Cardiac muscle cell (in vitro differentiated cells and primary cell): ENCODE measurements at places on chromosomes 3 and 15. TPM values are rescaled to one million over a fixed set of nuclear protein-coding genes. Genes with fewer than 3 reads are reported as not detected.
A peak's percentile ranks its signal among the peaks of the same experiment; 100 is the strongest.

GRCh38 chr3:89042236-89042835 is 65.1 kb upstream of the EPHA3 start:
- no peaks in the 10 kb centered on the region for H3K4me1 ChIP-seq
- no peak for DNase-seq
- no peaks in the 10 kb centered on the region for H3K27me3 ChIP-seq
- no peak overlapping the region for H3K4me3 ChIP-seq

GRCh38 chr3:141722081-141722480 is 16.0 kb upstream of the RNF7 start:
- no peak overlapping the region for H3K4me3 ChIP-seq
- DNase-seq, result no peak
- no peaks in the 10 kb centered on the region for H3K36me3 ChIP-seq

- peaks cover 9% of the 10 kb centered on the region for H3K4me1 ChIP-seq
- H3K4me3 ChIP-seq, result no peak overlapping the region
- DNase-seq, result no peak
- H3K36me3 ChIP-seq, result no peaks in the 10 kb centered on the region
- H3K27ac ChIP-seq, result no peak overlapping the region
- H3K27me3 ChIP-seq, result peaks cover 48% of the 10 kb centered on the region
Measured at GRCh38 chr15:82040862-82041261, 5.0 kb downstream of the MEX3B start.

GRCh38 chr3:14862661-14863230 is 44.0 kb downstream of the FGD5 start:
- H3K36me3 ChIP-seq, result no peaks in the 10 kb centered on the region
- no peak overlapping the region for H3K4me3 ChIP-seq
- no peak for DNase-seq
- H3K27me3 ChIP-seq, result no peaks in the 10 kb centered on the region
- no peaks in the 10 kb centered on the region for H3K4me1 ChIP-seq

- peaks cover 14% of the 10 kb centered on the region for H3K4me1 ChIP-seq
- no peaks in the 10 kb centered on the region for H3K36me3 ChIP-seq
- H3K27me3 ChIP-seq, result no peaks in the 10 kb centered on the region
- peak overlapping the region; percentile 0 for H3K27ac ChIP-seq
- DNase-seq, result no peak
- no peak overlapping the region for H3K4me3 ChIP-seq
Measured at GRCh38 chr3:152357587-152357986, 88.9 kb downstream of the MBNL1 start.

- DNase-seq, result peak; percentile 35
- no peak overlapping the region for H3K27ac ChIP-seq
- H3K4me1 ChIP-seq, result peaks cover 16% of the 10 kb centered on the region
- H3K4me3 ChIP-seq, result no peak overlapping the region
- H3K27me3 ChIP-seq, result no peaks in the 10 kb centered on the region
- no peaks in the 10 kb centered on the region for H3K36me3 ChIP-seq
Measured at GRCh38 chr3:73422571-73422970, 202.2 kb downstream of the PDZRN3 start.

- no peaks in the 10 kb centered on the region for H3K4me1 ChIP-seq
- H3K36me3 ChIP-seq, result no peaks in the 10 kb centered on the region
- H3K27ac ChIP-seq, result no peak overlapping the region
- DNase-seq, result no peak
Measured at GRCh38 chr3:55343486-55344357, 143.4 kb downstream of the WNT5A start.

- no peaks in the 10 kb centered on the region for H3K4me1 ChIP-seq
- H3K36me3 ChIP-seq, result no peaks in the 10 kb centered on the region
- no peak for DNase-seq
- no peak overlapping the region for H3K27ac ChIP-seq
Measured at GRCh38 chr3:104263477-104263876, 1103.2 kb upstream of the ALCAM start.

DNA sequence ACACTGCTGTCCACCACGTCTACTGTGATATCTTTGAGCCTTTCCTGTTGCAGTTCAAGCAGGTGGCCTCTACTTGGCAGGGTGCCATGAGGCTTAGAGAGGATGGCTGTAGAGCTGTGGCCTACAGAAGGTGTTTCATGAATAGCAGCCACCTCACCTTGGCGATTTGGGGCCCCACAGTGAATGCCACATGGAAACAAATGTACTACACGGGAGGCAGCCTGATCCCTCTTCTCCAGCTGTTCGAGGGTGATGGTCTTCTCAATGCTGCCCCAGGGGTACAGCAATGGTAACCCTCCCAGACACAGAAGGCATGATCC is 70.7 kb downstream of the FAM43A start:
- H3K4me1 ChIP-seq, result no peaks in the 10 kb centered on the region
- H3K27me3 ChIP-seq, result no peaks in the 10 kb centered on the region
- no peak overlapping the region for H3K4me3 ChIP-seq
- DNase-seq, result peak; percentile 30

DNA sequence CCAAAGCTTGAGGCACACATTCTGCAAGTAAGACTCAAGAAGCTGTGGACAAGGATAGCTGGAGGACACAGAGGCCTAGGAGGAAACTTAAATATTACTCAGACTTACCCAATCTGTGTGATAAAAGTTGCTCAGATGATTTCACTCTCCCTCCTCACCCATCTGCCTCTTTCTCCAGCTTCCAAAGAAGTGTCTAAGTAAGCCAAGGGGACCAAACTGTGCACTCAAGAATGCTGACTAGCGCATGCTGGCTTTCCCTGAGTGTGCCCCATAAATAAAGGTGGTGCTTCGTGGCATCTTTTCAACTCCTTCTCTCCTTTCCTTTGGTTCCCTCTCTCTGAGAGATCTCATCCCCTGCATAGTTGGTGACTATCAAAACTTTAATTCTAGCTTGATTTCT is 211.0 kb upstream of the LMCD1 start:
- no peaks in the 10 kb centered on the region for H3K27me3 ChIP-seq
- no peak overlapping the region for H3K27ac ChIP-seq
- DNase-seq, result no peak
- no peaks in the 10 kb centered on the region for H3K36me3 ChIP-seq
- peaks cover 4% of the 10 kb centered on the region for H3K4me1 ChIP-seq

DNA sequence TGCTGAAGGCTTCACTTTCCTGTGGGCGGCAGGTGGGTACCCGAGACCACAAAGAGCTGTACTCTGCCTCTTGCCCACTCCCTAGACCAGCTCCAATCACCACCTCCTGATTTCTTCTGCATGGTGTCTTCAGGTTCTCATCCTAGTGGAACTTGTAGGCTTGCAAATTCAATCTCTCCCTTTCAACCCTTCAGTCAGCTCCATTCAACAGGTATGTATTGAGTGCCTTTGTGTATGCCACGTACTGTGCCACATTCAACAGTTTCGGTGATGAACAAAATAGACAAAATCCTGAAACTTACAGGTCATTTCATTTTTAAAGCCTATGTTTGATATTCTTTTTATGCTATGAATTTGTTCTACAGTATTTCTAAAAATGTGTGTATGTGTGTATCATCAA is 5.4 kb upstream of the CLDN11 start:
- H3K4me1 ChIP-seq, result no peaks in the 10 kb centered on the region
- H3K36me3 ChIP-seq, result no peaks in the 10 kb centered on the region
- peaks cover 13% of the 10 kb centered on the region for H3K27me3 ChIP-seq
- no peak overlapping the region for H3K27ac ChIP-seq

- H3K4me1 ChIP-seq, result no peaks in the 10 kb centered on the region
- no peaks in the 10 kb centered on the region for H3K27me3 ChIP-seq
- H3K27ac ChIP-seq, result no peak overlapping the region
- no peak for DNase-seq
- no peak overlapping the region for H3K4me3 ChIP-seq
Measured at GRCh38 chr3:149044339-149045083, 41.8 kb downstream of the HLTF start.

DNA sequence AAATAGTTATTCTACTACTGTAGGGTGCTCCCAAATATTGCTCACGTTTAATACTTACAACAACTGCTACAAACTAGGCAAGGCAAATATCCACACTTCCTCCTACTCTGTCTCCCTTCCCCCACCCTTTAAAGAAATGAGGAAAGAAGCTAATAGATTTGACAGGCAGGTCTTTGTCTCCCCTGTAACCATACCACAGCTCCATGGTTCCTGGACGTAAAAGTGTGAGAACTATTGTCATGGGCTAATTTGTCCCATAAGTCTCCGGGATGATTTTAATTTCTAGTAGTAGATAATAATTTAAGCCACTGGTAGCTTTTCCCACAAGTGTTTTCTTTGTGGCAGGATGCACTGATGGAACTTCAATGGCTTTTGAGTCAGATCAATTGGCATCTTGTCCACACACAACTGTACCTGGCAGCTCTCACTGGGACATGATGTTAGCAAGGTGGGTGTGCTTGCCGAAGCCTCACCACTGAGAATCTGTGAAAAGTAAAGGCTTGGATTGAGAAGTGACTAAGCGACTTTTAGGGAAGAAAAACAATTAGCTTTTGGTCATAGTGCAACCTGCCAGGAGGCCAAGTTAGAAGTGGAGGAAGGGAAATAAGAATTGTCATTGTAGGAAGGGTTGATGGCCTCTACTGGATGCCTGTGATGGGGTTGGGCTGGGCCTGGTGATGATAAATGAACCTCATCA is 1.4 kb upstream of the CPOX start:
- no peak for DNase-seq
- H3K4me1 ChIP-seq, result no peaks in the 10 kb centered on the region
- H3K27ac ChIP-seq, result no peak overlapping the region

DNA sequence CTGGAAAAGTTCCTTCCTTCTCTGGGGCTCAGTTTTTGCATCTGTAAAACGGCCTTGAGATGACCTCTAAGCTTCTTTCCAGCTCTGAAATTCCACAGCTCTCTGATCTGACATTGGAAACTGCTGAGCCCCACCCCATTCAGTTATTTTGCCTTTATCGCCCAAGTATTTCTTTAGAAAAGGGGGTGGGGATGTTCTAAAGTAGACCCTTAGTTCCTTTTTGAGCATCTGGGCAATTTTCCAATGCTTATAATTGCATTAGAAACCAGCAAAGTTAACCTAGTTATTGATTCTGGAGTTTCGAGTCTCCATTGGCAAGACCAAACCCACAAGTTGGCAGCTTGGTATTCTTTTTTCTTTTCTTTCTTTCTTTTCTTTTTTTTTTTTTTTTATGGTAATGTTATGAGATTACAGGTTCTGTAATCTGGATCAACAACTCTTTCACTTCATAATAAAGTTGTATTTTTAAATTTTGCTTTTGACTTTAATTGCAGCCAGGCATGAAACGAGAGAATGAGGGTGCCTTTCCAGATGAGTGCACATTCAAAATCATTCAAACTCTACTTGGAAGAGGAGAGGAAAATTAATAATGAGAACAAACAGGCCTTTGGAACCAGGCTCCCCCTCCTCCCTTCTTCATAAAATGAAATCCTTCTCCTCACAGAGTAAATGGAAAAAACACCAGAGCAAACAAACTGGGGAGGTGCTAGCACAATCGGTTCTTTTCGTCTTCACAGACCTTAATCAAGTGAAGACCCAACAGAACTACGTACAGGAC is 76.8 kb upstream of the LRIG1 start:
- H3K4me1 ChIP-seq, result no peaks in the 10 kb centered on the region
- DNase-seq, result no peak

GRCh38 chr3:115814778-115815380 is 191.6 kb downstream of the GAP43 start:
- H3K27me3 ChIP-seq, result no peaks in the 10 kb centered on the region
- H3K4me1 ChIP-seq, result no peaks in the 10 kb centered on the region
- H3K27ac ChIP-seq, result no peak overlapping the region
- peak; percentile 79 for DNase-seq

DNA sequence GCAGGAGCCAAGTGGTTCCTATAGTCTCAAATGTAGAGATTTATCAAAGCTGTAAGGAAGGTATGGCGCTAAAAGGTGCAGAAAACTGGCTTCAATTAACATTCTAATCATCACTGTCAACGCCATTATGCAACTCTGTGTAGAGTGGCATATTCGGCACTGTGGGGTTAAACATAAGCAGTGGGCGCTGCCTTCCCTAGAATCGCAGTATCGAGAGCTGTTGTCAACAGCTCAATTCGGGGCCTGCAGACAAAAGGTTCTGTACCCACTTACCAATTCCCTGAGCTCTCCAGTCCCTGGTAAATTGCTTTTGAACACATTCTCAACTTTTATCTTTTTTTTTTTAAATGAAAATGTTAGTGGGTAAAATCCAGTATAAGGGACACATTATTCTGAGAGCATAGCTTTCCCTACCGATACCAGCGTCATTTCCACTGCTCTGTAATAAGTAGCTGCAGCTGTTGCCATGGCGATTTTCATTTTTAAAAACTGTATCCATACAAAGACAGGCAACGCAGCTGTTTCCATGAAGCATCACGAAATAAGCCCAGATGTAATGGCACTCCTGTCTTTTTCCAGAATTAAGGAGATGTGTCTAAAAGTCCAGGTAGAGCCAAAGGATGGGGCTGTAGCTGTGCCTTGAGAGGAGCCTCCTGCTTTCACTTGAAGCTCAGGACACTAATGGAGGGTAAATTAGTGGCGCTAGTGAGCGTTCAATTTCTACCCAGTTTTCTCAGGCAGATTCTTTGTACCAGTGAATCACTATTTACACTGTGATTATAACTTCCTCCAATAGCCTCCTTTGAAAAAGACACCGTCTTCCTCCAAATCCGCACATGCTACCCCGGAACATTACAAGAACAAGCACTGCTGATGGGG is 250.3 kb downstream of the SLC9A9 start:
- H3K36me3 ChIP-seq, result no peaks in the 10 kb centered on the region
- no peak overlapping the region for H3K27ac ChIP-seq
- no peaks in the 10 kb centered on the region for H3K27me3 ChIP-seq
- peak; percentile 10 for DNase-seq
- H3K4me3 ChIP-seq, result no peak overlapping the region

- H3K27me3 ChIP-seq, result no peaks in the 10 kb centered on the region
- H3K36me3 ChIP-seq, result no peaks in the 10 kb centered on the region
- H3K27ac ChIP-seq, result no peak overlapping the region
Measured at GRCh38 chr15:76177491-76178040, 117.8 kb downstream of the TMEM266 start.

GRCh38 chr3:32414522-32415202 is 23.0 kb downstream of the CMTM7 start:
- no peak overlapping the region for H3K4me3 ChIP-seq
- H3K27me3 ChIP-seq, result no peaks in the 10 kb centered on the region
- peak; percentile 94 for DNase-seq
- peaks cover 6% of the 10 kb centered on the region for H3K4me1 ChIP-seq

GRCh38 chr15:86382341-86382740 is 302.7 kb downstream of the AGBL1 start:
- no peaks in the 10 kb centered on the region for H3K4me1 ChIP-seq
- DNase-seq, result no peak
- H3K4me3 ChIP-seq, result no peak overlapping the region
- H3K27me3 ChIP-seq, result no peaks in the 10 kb centered on the region
- H3K36me3 ChIP-seq, result no peaks in the 10 kb centered on the region

- no peaks in the 10 kb centered on the region for H3K27me3 ChIP-seq
- no peaks in the 10 kb centered on the region for H3K4me1 ChIP-seq
- no peak for DNase-seq
Measured at GRCh38 chr15:77904901-77905300, 172.6 kb downstream of the TBC1D2B start.

GRCh38 chr3:149214702-149215101 is 6.9 kb downstream of the CP start:
- no peaks in the 10 kb centered on the region for H3K36me3 ChIP-seq
- no peak for DNase-seq
- no peaks in the 10 kb centered on the region for H3K27me3 ChIP-seq
- H3K4me1 ChIP-seq, result peaks cover 11% of the 10 kb centered on the region

The SNX22 gene
- 1.5 and 2.1 TPM in 2 replicates for total RNA-seq

The GDPGP1 gene
- 9.1 and 16.2 TPM in 2 replicates for total RNA-seq

The AMOTL2 gene
- 64.2 and 103 TPM in 2 replicates for total RNA-seq

The EPB42 gene
- total RNA-seq, result 0.12 and 0.39 TPM in 2 replicates

The FBN1 gene
- 5.3 and 6.0 TPM in 2 replicates for total RNA-seq

The RMDN3 gene
- total RNA-seq, result 16.8 and 21.1 TPM in 2 replicates

The ACTC1 gene
- 1,687 and 2,394 TPM in 2 replicates for total RNA-seq

The DOCK3 gene
- 0.42 and 1.3 TPM in 2 replicates for total RNA-seq

The RETNLB gene
- not detected in 2 replicates for total RNA-seq

The SPESP1 gene
- not detected in 2 replicates for total RNA-seq

The CHDH gene
- total RNA-seq, result 11.5 and 36.1 TPM in 2 replicates

The CEP19 gene
- 2.9 and 5.0 TPM in 2 replicates for total RNA-seq

The KLHL40 gene
- total RNA-seq, result 0.14 and 0.39 TPM in 2 replicates

The NT5DC2 gene
- 214 and 233 TPM in 2 replicates for total RNA-seq
